CD4-positive, alpha-beta T cell treated with Interleukin-15 for 4 hours (primary cell): ENCODE measurements at places on chromosomes 16 and 17.

DNA sequence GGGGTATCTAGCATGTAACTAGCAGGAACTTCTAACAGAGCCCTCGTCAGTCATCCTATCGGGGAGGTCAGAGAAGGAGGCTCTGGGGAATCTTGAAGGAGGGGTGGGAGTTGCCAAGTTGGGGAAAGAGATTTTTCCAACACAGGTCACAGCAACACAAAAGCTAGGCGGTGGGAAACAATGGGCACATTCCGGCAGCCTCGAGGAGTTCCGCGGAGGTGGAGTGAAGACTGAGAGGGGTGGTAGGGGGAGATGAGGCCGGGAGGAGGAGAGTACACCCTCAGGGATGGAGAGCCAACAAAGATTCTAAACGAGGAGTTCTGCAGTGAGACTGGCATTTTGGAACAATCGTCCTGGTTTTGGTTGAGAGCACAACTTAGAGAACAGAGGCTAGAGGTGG, 13.5 kb upstream of the CALB2 start:
- DNase-seq, result no peak

- DNase-seq, result no peak
These were observed 14.0 kb downstream of the NUPR1 start for GRCh38 chr16:28524681-28525171.

DNA sequence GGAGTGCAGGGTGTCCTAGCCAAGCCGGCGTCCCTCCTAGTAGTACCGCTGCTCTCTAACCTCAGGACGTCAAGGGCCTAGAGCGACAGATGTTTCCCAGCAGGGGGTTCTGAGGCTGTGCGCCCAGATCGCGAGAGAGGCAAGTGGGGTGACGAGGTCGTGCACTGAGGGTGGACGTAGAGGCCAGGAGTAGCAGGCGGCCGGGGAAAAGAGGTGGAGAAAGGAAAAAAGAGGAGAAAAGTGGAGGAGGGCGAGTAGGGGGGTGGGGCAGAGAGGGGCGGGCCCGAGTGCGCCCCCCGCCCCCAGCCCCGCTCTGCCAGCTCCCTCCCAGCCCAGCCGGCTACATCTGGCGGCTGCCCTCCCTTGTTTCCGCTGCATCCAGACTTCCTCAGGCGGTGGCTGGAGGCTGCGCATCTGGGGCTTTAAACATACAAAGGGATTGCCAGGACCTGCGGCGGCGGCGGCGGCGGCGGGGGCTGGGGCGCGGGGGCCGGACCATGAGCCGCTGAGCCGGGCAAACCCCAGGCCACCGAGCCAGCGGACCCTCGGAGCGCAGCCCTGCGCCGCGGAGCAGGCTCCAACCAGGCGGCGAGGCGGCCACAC, at the start of gene MMP2:
Gene MMP2 (plus strand): TSS at position 372 of the 603 bp plus-strand sequence. CDS start 282 bp downstream, outside the sequence.
- DNase-seq, result no peak

GRCh38 chr17:57774872-57775271, 29.8 kb upstream of the CCDC182 start:
- DNase-seq, result no peak

GRCh38 chr17:70190959-70191805, 21.9 kb downstream of the KCNJ2 start:
- no peak for DNase-seq

DNA sequence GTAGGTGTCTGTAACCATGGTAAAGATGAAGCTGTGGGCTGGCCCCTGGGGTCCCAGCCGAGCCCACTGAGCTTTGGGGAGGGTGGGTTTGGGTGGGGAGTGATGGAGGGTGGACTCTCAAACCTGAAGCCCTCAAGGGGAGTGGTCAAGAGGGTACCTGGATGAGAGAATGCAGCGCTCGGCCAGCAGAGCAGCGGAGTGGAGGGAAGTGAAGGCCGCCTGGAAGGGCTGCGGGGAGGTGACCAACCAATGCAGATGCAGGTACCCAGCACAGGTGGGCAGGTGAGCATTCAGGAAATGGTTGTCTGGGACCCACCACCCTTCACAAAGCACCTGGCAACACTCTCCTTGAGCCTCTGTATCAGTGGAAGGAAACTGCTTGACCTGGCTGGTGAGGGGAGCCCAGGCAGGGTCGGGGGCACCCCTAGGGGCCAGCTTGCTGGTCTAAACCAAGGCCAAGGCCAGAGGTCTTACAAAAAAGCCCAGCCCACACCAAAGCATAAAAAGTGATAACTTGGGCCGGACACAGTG, 3.4 kb upstream of the SLC5A10 start:
- DNase-seq, result no peak
